D721Med (cell line): ENCODE measurements at places on chromosomes 12 and 14.

DNA sequence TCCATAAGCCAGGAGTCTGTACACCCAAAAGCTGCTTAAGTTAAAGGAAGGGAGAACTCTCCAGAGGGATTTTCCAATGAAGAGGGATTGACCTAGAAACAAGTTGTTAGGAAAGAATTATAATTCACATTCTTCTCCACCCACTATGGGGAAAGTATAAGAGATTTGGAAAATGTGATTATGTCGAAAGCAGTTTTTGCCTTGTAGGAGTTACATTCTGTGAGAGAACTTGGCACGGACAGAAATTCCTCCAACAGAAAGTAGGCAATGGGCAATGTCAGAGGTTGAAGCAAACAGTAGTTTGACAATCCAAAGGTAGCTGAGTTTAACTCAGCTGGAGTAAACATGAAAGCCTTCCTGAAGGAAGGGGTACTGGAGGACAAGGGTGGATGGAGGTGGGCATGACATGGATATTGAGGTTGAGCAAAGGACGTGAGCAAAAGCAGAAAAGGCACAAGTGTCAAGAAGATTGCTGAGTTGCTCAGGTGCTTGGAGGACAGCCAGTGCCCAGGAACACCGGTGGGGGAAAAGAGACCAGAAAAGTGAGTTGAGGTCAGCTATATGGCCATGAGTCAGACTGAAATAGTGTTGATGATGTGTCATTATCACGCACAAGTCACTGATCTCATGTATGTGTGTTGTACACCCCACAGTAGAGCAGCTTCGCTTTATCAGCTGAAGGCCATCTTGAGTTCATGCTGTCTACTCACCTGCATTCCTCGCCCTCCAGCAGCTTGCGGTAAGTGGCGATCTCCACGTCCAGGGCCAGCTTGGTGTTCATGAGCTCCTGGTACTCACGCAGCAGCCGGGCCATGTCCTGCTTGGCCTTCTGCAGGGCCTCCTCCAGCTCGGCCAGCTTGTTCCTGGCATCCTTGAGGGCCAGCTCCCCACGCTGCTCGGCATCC is 4.0 kb downstream of the KRT5 start:
- DNase-seq: no peak

GRCh38 chr14:50407111-50407812 is 10.6 kb upstream of the CDKL1 start:
- no peak for DNase-seq

- DNase-seq: no peak
Measured at GRCh38 chr12:45601390-45601789, 128.1 kb upstream of the ARID2 start.

- DNase-seq: no peak
Measured at GRCh38 chr14:37597538-37597913, 2.1 kb downstream of the TTC6 start.
